ENCODE measurements at places on chromosomes 16 and 17. TPM values are rescaled to one million over a fixed set of nuclear protein-coding genes. Genes with fewer than 3 reads are reported as not detected.

Gene KRTAP1-1
- total RNA-seq, result not detected

Gene TBC1D3K
- not detected for total RNA-seq

Gene ZNF385C
- total RNA-seq, result 4.6 TPM

- DNase-seq, result no peak
- H3K27me3 ChIP-seq, result no peaks in the 10 kb centered on the region
- no peak overlapping the region for H3K4me3 ChIP-seq
- no peaks in the 10 kb centered on the region for H3K4me1 ChIP-seq
These were observed 701 bp upstream of the DPEP2 start for GRCh38 chr16:67999985-68000384.

Gene UNC45B
- 0.03 TPM for total RNA-seq

GRCh38 chr17:58568044-58568799 lies 53.8 kb upstream of the MTMR4 start:
- H3K36me3 ChIP-seq, result no peaks in the 10 kb centered on the region
- DNase-seq, result peak; percentile 32
- H3K27ac ChIP-seq, result no peak overlapping the region
- no peaks in the 10 kb centered on the region for H3K27me3 ChIP-seq

Gene C16orf46
- 0.78 TPM for total RNA-seq

- no peak overlapping the region for H3K27ac ChIP-seq
- H3K27me3 ChIP-seq, result no peaks in the 10 kb centered on the region
- no peaks in the 10 kb centered on the region for H3K4me1 ChIP-seq
- H3K4me3 ChIP-seq, result no peak overlapping the region
- no peak for DNase-seq
- H3K36me3 ChIP-seq, result no peaks in the 10 kb centered on the region
These were observed 113.5 kb downstream of the CLEC16A start for GRCh38 chr16:11057711-11058345.

GRCh38 chr17:40516581-40517285 lies 15.3 kb upstream of the TNS4 start:
- no peak overlapping the region for H3K27ac ChIP-seq
- H3K36me3 ChIP-seq, result no peaks in the 10 kb centered on the region
- H3K4me3 ChIP-seq, result no peak overlapping the region
- no peak for DNase-seq
- H3K27me3 ChIP-seq, result no peaks in the 10 kb centered on the region

DNA sequence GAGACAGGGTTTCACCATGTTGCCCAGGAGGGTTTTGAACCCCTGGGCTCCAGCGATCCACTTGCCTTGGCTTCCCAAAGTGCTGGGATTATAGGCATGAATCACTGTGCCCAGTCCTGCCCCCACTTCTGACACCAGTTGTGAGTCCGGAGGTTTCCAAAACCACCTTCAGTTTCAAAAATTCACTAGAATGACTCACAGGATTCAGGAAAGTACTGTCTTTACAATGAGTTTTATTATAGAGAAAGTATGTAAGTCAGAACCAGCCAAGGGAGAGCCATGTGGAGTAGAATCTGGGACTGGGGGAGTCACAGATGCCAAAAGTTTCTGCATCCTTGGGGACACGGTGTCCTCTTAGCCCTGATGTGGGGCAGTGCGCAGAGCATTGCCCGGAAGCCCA lies 55.1 kb downstream of the PLD6 start:
- no peaks in the 10 kb centered on the region for H3K36me3 ChIP-seq
- no peak overlapping the region for H3K27ac ChIP-seq
- H3K27me3 ChIP-seq, result no peaks in the 10 kb centered on the region
- no peak overlapping the region for H3K4me3 ChIP-seq
- no peak for DNase-seq

DNA sequence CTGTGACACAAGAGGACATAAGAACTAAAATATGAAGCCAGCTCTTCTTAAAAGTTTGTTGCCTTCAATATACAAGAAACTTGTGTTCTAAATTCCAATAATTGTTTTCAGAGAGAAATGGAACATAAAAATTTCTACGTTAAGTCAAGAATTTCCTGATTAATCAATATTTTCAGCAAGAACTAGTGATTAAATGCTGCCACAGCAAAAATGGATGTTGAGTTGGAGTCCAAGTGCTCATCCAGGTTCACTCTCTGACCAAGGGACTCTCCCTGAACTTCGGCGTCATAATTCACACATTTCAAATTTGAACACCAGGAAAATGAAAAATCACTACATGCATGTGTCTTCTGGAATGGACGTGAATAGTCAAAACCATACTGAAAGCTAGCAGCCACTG lies 1263.6 kb upstream of the GOT2 start:
- no peak for DNase-seq
- H3K4me1 ChIP-seq, result no peaks in the 10 kb centered on the region
- H3K27me3 ChIP-seq, result no peaks in the 10 kb centered on the region
- H3K27ac ChIP-seq, result no peak overlapping the region
- no peak overlapping the region for H3K4me3 ChIP-seq

DNA sequence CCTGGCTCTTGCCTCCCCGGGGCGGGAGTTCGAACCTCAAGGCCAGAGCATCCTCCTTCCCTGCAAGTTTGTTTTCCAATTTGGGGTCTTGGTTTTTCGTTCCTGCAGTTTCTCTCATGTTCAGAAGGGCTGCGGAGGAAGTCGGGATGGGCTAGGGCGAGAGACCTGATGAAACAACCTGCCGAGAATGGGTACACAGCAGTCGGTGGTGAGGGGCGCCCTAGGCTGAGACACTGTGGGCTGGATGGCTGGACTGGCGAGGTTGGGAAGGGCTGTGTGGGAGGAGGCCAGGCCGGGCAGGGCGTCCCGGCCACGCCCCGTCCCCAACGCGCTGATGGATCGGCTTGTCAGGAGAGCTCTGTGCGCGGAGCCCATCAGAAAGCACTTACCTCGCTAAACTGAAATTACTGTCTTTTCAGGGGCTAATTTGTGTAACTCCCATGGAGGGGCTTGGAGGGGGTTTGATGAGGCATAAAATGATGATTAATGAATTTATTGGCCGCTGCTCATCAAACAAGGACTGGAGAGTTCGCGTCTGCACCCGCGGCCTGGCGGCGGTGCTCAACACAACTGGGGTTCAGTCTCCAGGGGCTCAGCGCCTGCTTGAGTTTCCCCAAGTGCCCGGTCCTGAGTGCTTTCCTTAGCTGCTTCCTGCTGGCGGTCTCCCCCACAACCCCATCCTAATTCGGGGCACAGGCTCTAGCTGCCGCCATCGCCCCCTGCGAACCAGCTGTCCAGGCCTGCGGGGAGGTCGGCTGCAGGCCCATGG lies 9.0 kb downstream of the IRX5 start:
- peak overlapping the region; percentile 65 for H3K4me3 ChIP-seq
- DNase-seq, result peak; percentile 63
- no peak overlapping the region for H3K27ac ChIP-seq

DNA sequence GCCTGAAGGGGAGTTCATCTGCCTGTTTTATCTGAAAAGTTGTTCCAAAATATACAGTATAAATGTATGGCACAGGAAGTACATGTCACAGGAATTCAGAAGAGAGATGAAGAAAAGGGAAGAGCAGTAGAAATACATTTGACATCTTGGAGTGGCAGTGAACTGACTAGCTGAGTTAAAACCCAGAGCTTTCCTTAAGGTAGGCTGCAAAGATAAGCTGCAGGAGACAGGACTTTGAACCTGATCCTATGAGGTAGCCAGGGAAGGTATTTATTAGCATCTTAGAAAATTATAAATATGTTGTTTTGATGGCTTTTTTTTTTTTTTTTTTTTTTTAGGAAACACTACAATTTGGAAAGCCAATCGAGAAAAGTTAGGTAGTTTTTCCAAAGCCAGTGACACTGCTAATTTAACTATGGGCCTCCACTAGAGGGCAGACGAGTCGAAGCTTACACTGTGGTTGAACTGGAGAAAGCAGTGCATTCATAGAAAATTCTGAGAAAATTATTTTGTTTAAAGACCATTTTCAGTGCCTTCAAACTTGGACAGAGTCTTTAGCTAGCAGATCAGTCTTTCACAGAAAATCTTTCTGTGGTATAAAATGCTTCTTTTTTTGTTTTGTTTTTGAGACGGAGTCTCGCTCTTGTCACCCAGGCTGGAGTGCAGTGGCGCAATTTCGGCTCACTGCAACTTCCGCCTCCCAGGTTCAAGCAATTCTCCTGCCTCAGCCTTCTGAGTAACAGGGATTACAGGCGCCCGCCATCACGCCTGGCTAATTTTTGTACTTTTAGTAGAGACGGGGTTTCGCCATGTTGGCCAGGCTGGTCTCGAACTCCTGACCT lies 122.3 kb downstream of the SSH2 start:
- no peak overlapping the region for H3K27ac ChIP-seq
- H3K27me3 ChIP-seq, result no peaks in the 10 kb centered on the region
- peak; percentile 81 for DNase-seq
- H3K4me1 ChIP-seq, result no peaks in the 10 kb centered on the region

Gene CYTH1
- total RNA-seq, result 21.2 TPM

DNA sequence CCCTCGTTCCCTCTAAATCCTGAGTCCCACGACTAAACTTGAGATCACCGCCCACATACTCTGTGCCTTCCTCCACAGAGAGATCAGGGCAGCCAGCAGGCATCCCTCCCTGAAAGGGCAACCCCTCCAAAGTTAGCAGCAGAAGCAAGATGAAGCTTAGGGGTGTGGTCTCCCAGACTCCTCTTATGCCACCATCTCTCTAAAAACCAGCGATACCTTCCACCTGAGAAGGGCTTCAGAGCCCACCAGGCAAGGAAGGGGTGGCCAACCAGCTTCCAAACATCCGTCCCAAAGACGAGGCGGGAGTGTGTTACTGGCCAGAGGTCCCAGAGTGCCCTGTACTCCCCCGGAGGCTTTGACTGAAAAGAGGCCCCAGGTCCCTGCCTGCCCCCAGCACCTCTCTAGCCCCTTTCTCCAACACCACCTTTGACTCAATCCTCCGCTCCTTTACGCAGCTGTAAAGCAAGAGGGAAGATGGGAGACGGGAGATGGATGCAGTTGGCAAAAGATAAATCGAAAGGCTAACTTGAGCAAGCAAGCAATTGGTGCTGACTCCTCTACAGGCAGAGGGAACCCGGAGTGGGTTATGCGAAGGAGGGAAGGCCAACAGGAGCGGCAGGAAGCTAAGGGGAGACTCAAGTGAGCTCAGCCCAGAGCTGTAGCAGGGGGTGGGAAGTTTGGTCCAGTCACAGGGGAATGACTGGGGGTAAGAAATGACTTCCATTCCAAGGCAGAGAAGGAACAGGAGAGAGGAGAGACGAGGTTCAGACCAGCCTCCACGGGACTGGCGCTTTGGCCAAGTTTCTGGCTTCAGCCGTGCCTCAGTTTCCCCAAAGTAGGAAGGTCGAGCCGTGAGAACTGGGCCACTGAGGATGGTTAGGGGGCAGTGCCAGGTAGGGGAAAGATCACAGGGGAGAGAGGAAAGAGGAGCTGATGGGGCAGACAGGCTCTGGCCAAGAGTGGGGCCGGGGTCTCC lies 1.0 kb downstream of the ST3GAL2 start:
- peak overlapping the region; percentile 89 for H3K27ac ChIP-seq
- no peaks in the 10 kb centered on the region for H3K27me3 ChIP-seq
- no peaks in the 10 kb centered on the region for H3K36me3 ChIP-seq

- no peak overlapping the region for H3K27ac ChIP-seq
- no peaks in the 10 kb centered on the region for H3K4me1 ChIP-seq
- no peak overlapping the region for H3K4me3 ChIP-seq
- H3K36me3 ChIP-seq, result no peaks in the 10 kb centered on the region
- DNase-seq, result no peak
- no peaks in the 10 kb centered on the region for H3K27me3 ChIP-seq
These were observed 130.1 kb downstream of the FOXL1 start for GRCh38 chr16:86708431-86708830.

DNA sequence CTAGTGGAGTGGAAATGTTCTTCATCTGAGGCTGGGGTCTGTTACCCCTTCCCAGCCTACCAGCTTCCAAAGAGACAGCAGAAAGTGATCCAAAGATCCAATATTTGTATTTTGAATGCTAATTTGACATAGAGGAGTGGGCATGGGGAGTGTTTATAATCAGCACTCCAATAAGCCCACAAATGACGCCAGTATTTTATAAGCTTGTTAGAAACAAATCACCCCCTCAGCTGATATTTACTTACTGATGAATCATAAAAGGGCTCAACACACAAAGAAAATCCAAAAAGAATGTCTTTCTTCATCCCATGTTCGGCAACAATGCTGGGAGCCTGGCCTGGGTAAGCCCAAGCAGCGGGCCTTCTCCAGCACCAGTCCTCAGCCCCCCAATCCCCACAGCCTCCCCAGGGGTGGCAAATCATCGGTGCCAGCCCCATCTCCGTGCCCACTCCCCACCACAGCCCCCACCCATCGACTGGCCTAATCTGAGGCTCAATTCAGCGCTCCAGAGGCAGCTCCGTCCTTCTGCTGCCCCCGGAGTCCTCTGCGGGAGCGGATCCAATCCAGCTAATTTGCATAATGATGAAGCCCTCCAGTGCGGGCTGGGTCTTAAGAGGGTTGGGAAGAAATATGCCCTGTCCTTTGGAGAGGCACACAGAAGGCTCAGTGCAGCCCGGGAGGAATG lies 169.5 kb downstream of the C16orf78 start:
- peaks cover 10% of the 10 kb centered on the region for H3K4me1 ChIP-seq
- no peak overlapping the region for H3K27ac ChIP-seq
- H3K27me3 ChIP-seq, result no peaks in the 10 kb centered on the region
- DNase-seq, result peak; percentile 45
- H3K4me3 ChIP-seq, result no peak overlapping the region
